Peyer's patch (tissue), 4 donors: ENCODE measurements at places on chromosomes 11 and 22. TPM values are rescaled to one million over a fixed set of nuclear protein-coding genes. Genes with fewer than 3 reads are reported as not detected.

GRCh38 chr11:107592813-107593212, 1.9 kb downstream of the ELMOD1 start:
- peaks cover 12% of the 10 kb centered on the region for H3K27me3 ChIP-seq
- no peak overlapping the region for H3K4me3 ChIP-seq
- peaks cover 14% of the 10 kb centered on the region for H3K4me1 ChIP-seq
- H3K36me3 ChIP-seq: no peaks in the 10 kb centered on the region

DNA sequence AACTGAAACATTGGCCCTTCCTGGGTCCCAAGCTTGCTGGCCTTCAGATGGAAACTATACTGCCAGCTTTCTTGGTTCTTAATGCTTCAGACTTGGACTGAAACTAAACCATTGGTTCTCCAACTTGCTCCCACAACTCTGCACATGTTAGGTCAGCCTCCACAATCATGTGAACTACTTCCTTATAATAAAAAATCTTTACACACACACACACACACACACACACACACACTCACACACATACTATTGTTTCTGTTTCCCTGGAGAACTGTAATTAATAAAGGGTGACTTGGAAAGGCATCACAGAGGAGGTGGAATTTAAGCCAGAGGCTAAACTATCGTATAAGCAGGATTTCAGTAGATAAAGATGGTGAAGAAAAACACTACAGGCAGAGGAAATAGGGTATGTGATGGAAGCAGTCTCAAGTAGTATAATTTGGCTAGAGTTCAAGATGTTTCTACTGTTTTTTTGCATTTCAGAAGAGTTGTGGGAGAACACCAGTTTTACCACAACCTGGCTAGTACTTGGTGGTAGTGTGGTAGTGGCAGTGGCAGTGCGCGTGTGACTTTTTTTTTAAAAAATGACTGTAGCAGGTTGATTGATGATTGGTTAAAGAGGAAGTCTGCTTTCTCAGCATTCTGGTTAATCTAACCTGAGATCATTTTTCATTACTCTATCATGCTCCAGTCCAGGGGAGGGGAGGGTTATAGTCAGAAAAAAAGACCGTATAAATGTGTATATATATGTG, 70.1 kb downstream of the PDE3B start:
- no peak for DNase-seq
- H3K27me3 ChIP-seq: no peaks in the 10 kb centered on the region
- H3K4me3 ChIP-seq: no peak overlapping the region
- H3K36me3 ChIP-seq: no peaks in the 10 kb centered on the region

GRCh38 chr11:45890886-45891550, 5.6 kb downstream of the MAPK8IP1 start:
- peaks cover 3% of the 10 kb centered on the region for H3K4me1 ChIP-seq
- H3K27ac ChIP-seq: no peak overlapping the region
- H3K4me3 ChIP-seq: no peak overlapping the region
- H3K36me3 ChIP-seq: no peaks in the 10 kb centered on the region

The CADM1 gene
- total RNA-seq: 0.88 TPM
